Left forelimb (tissue), 1 donor: ENCODE measurements at places on chromosomes 6 and 20.

DNA sequence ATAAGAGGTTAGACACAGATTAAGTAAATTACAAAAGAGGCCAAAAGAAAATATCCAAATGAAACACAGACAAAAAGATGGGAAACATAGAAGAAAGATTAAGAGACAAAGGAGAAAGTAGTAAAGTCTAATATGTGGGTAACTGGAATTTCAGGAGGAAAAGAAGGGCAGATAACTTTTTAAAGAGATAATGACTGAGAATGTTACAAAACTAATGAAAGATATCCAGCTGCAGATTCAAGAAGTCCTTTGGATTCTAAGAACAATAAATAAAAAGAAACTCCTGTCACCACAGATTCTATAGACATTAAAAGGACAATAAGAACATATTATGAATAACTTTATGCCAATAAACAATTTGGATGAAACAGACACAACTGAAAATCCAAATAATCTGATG lies 90.1 kb downstream of the WASF1 start:
- no peak for DNase-seq

DNA sequence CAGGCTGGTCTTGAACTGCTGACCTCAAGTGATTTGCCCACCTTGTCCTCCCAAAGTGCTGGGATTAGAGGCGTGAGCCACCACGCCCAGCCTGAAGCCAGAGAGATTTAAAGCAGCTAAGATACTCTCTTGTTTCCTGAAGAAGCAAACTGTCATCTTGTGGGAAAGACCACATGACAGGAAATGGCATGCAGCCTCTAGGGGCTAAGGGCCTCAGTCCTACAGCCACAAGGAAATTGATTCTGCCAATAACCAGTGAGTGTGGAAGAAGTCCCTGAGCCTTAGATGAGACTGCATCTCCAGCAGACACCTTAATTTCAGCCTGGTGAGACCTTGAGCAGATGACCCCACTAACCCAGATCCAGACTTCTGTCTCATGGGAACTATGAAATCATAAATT lies 40.9 kb downstream of the KIZ start:
- DNase-seq = no peak

DNA sequence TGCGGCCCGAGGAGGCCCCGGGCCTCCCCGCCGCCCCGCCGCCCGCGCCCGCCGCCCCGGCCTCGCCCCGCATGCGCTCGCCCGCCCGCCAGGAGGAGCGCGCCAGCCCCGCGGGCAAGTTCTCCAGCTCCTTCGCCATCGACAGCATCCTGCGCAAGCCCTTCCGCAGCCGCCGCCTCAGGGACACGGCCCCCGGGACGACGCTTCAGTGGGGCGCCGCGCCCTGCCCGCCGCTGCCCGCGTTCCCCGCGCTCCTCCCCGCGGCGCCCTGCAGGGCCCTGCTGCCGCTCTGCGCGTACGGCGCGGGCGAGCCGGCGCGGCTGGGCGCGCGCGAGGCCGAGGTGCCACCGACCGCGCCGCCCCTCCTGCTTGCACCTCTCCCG lies 1.5 kb downstream of the FOXQ1 start:
- DNase-seq = no peak

DNA sequence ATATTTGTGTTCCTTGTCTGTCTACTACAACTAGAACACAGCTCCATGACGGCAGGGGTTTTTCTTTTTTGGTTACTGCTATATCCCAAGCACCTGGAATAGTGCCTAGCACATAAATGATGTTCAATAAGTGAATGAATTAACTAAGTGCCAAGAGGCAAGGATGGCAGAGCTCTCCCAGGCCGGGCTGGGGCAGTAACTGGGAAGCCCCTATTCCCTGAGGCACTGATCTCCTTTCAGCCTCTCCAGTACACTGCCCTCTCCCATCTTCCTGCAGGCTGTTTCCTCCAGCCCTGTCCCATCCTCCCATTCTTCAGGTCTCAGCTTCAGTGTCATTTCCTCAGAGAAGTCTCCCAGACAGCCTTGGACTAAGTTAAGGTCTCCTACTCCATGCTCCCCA lies 29.0 kb upstream of the SPDEF start:
- no peak for DNase-seq

DNA sequence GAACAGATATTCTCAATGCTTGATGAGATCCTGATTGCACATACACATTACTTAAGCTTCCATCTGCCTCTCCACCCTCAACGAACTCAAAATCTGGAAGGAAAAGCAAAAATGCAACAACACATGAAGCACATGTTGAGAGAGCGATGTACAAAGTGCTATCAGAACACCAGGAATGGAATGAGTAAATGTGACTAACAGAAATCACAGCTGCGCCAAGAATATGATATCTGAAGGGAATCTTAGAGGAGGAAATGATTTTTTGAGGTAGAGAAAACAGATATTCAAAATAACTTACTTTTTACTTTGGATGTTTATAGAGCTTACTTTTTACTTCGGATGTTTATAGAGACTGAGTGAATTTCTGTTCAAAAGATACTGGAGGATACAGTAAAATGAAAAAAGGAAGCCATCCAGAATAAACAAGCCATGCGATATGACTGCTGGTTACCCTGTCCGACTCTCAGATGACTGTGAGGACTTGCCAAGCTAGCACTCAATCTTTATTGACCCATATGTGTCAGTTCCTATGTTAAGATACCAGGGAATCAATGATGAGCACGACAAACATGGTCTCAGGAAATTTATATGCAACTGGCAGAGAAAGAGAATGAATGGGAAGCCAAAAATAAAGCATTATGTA lies 102.0 kb downstream of the SMLR1 start:
- DNase-seq = no peak

- DNase-seq = no peak
Measured at GRCh38 chr6:35258858-35259193, 709 bp upstream of the ZNF76 start.

DNA sequence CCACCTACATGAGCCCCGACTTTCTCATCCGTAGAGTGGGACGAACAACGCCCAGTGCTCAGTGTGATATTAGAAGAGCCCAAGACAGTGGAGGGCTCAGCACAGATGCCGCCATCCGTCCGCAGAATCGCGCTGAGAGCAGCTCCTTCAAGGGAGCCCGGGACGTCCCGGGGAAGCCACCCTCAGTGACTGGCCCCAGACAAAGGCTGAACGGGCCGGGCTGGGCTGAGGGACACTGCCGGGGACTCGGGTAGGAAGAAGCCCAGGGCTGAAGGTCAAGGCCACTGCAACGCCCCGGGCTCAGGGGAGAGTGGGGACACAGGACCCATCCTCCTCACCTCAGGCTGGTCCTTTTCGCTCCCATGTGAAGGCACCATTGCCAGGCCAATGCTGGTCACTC lies 12.8 kb upstream of the CHRNA4 start:
- DNase-seq = no peak

DNA sequence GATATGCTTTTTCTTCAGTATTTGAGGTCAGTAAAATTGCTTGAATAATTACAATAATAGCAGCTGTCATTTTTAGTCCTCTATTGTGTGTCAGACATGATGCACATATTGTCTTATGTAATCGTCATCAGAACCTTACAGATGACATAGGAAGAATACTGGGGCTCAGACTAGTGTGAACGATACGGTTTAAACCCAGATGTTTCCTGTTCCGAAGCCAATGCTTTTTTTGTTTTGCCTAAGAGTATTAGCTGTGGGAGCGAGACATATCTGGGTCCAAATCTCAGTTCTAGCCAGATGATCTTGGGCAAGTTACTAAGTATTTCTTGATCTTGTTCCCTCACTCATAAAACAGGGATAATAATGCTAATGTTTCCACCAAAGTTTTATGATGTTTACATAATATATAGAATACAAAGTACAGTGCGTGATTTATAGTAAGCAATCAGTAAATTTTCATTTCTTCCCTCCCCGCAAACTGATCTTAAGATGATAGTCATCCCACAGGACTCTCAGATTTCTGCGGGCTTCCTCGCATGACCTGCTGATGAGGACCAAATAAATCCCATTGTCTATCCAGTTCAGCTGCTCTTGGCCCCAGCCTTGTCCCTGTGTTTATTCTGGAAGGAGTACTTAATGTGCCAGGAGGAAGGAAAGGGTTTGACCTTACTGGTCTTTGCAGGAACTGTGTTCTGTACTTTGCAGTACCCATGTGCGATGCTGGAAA lies 98.2 kb downstream of the CAP2 start:
- DNase-seq = no peak

GRCh38 chr6:41256383-41256782 lies 28.2 kb downstream of the TREML4 start:
- DNase-seq = no peak

DNA sequence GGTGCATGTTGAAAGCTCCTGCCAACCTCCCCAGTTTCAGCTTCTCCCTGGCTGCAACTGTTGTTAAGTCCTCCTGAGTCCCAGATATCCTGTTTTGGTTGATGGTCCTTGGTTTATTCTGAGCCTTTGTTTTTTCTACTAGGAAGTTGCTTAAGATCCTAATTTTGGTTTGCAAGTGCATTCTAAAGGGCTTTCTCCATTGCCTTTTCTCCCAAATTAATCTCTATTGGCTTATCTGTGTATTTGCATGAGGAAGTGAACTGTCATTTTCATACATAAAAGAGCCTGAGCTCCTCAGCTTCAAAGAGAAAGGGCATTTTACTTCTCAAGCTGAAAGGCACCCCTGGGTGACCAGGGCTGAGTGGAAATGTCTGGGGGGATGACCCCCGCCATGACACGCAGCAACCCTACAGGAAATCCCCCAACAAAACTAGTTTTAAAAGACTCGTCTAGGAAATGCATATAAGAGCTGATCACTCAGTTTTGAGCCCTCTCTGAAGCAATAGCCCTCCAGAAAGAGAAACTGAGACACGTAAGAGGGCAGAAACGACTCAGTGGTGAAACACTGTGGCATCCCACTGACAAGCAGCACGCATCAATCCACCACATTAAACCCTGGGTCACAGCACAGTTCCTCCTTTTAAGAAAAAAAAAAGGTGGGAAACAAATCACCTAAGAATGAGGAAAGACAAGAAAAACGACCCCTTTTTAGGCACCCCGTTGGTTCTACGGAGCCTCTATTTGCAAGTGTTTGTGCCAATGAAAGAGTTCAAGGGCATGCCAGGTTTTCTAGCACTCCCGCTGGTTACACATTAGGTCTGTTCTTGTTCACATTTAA lies 140.9 kb downstream of the THBS2 start:
- no peak for DNase-seq

- DNase-seq = no peak
Measured at GRCh38 chr20:29427201-29428060, 1830.0 kb upstream of the DEFB115 start.

GRCh38 chr6:25147223-25147622 lies 132.0 kb upstream of the CARMIL1 start:
- no peak for DNase-seq

DNA sequence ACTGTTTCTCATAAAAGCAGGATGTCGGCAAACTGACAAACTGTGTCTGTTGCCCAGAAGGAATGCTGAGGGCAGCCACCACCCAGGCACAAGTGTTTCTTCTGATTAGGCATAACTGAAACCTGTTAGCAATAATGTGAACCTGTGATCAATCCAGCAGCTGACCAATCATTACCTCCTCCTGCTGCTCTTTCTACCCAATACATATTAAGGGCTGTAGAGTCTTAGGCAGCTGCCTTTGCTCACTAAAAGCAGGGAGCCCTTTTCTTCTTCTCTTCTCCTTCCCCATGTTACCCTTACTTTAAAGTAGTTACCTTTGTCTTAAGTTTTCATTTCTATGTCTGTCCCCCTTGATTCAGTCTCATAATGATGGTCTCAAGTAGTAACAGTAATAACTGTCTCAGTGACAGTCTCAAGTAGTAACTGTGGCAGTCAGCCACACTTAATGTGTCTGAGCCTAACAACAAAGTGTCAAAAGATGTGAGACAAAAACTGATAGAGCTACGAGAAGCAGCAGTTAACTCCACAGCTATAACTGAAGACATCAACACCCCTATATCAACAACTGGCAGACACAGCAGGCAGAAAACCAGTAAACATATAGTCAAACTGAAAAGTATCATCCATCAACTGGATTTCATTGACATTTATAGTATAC lies 37.0 kb downstream of the RANBP9 start:
- no peak for DNase-seq

GRCh38 chr6:107638493-107638892 lies 148.6 kb downstream of the SOBP start:
- DNase-seq = no peak

- DNase-seq = no peak
Measured at GRCh38 chr20:40682104-40682981, 6.7 kb downstream of the MAFB start.

DNA sequence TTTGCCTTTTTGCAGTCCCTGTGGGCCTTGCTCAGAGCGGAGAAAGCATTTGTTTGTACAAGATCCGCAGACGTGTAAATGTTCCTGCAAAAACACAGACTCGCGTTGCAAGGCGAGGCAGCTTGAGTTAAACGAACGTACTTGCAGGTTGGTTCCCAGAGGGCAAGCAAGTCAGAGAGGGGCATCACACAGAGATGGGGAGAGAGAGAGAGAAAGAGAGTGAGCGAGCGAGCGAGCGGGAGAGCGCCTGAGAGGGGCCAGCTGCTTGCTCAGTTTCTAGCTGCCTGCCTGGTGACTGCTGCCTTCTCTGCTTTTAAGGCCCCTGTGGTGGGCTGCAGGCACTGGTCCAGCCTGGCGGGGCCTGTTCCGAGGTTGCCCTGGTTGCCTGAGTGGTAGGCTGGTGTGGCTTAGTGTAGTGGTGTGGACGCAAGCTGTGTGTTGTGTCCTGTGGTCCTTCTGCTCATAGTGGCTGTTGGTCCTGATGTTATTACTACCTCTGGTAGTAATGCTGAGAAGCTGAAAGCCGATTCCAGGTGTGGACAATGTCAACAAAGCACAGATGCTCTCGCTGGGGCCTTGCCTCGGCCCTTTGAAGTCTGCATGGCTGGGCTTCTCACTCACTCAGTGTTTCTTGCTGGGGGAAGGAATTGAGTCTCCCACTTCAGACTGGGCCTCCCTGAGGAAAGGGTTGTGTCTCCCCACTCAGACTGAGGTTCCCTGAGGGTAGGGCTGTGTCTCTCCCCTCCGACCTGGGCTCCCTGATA lies 12.1 kb downstream of the VEGFA start:
- DNase-seq = no peak

- DNase-seq = no peak
Measured at GRCh38 chr6:161079566-161080262, 88.1 kb downstream of the MAP3K4 start.

- no peak for DNase-seq
Measured at GRCh38 chr6:52330470-52330869, 31.5 kb upstream of the PAQR8 start.

GRCh38 chr6:169034516-169035167 lies 219.0 kb downstream of the THBS2 start:
- no peak for DNase-seq
